ENCODE measurements at places on chromosomes 1 and 21.
A peak's percentile ranks its signal among the peaks of the same experiment; 100 is the strongest.

DNA sequence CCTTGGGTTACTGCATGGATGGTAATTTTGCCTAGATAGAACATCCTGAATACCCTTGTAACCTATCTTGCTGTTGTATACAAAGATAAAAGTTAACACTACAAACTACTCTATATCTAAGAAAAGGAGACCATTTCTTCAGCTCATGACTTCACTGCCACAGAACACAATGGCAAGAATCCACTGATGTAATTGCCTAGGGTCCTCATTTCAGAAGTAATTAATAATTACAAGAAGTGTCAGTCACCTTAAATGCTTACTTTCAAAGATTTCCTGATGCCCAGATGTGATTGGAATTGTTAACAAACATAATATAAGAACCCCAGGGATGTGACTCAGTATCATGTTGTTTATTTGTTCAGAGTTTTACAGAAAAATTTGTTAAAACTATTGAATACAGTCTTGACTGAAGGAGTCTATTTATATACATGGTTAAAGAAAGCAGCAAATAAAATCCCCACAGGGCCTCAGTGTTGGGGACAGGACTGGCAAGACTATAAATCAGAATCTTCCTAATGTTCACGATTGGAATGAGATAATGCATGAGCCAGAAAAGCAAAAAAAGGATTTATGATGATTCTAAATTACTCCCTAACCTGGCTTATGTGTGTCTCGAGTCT is 83.9 kb downstream of the CRB1 start:
- DNase-seq: no peak

DNA sequence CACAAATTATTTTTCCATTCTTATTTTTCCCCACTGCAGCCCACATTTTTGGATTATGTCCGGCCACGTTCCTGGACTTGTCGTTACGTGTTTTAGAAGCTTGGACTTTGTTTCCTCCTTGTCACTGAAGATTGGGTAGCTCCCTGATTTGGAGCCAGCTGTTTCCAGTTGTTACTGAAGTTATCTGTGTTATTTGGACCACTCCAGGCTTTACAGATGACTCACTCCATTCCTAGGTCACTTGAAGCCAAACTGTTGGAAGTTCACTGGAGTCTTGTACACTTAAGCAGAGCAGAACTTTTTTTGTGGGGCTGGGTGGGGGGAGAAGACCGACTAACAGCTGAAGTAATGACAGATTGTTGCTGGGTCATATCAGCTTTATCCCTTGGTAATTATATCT is 12.2 kb upstream of the AXDND1 start:
- DNase-seq: no peak

DNA sequence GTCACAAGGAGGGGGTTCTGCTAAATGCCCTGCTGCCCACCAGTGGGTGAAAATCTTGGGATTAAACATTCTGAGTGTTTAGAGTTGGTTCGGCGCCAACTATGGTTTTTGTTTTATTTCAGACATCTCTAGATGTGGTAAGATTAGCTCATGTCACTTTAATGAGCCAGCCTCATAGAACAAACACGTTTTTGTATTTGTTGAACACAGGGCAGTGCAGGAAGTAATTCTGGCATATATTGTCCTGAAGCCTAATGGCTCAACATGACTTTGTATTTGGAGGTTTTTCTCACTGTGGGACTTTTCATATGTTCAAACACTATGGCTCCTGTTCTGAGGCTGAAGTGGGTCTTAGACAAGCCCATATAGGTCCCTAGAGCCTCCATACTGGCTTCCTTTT is 107.8 kb downstream of the NGF start:
- DNase-seq: no peak

GRCh38 chr1:153228491-153228890 is 11.1 kb downstream of the PRR9 start:
- no peak for DNase-seq

GRCh38 chr1:31289021-31289420 is 7.6 kb downstream of the SNRNP40 start:
- DNase-seq: no peak

- no peak for DNase-seq
These were observed 39.0 kb downstream of the ST7L start for GRCh38 chr1:112579801-112580510.

- DNase-seq: peak; percentile 51
These were observed 9.6 kb downstream of the UQCRHL start for GRCh38 chr1:15797614-15798390.

DNA sequence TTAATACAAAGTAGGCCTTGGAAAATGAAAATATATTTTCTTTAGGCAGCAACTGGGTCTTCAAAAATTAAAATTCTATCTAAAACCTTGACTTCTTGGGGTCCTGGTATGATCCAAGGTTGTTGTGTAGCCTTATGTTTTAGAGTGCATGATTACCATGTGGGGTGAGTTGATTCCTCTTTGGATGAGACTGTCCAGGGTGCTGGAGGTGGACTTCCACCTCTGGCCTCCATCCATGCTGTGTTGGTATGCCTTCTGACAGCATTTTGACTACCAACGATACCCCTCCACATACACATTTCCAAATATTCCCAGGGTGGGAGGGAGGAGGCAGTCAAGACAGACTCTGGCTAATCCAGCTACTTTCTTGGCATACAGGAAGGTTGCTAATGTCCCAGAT is 205.0 kb downstream of the TNR start:
- no peak for DNase-seq

- DNase-seq: no peak
These were observed 114.4 kb downstream of the CENPF start for GRCh38 chr1:214717351-214717750.

- peak; percentile 88 for DNase-seq
These were observed at the start of gene IFI16 for GRCh38 chr1:159009704-159010361. TSS of gene IFI16 (plus strand) at chr1:159009907. CDS start at chr1:159014681, 4,774 bp downstream.

GRCh38 chr1:91557039-91557690 is 56.5 kb downstream of the CDC7 start:
- no peak for DNase-seq

DNA sequence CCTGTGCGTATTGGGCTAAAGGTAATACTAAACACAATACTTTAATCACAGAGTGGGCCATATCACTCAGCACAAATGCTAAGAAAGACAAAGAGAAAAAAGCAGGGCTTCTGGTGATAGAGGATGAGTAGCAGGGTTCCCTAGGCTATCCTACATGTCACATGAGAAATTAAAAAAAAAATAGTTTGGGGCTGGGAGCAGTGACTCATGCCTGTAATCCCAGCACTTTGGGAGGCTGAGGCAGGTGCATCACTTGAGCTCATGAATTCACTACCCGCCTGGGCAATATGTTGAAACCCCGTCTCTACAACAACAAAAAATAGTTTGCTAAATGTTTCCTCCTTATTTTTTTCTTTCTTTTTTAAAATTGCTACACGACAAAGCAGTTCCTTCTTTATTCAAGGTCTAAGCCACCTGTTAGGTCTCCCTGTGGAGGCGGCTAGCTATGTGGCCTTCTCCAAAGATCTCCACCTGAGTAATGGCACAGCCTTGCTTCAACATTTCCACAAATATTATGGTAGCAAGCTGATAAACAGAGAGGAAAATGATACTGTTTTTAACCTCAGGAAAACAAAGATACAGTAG is 1.5 kb downstream of the ENSA start:
- DNase-seq: no peak

- peak; percentile 39 for DNase-seq
These were observed 5.7 kb upstream of the SVBP start for GRCh38 chr1:42822800-42823392.

GRCh38 chr1:75548721-75549480 is 62.0 kb downstream of the SLC44A5 start:
- no peak for DNase-seq

DNA sequence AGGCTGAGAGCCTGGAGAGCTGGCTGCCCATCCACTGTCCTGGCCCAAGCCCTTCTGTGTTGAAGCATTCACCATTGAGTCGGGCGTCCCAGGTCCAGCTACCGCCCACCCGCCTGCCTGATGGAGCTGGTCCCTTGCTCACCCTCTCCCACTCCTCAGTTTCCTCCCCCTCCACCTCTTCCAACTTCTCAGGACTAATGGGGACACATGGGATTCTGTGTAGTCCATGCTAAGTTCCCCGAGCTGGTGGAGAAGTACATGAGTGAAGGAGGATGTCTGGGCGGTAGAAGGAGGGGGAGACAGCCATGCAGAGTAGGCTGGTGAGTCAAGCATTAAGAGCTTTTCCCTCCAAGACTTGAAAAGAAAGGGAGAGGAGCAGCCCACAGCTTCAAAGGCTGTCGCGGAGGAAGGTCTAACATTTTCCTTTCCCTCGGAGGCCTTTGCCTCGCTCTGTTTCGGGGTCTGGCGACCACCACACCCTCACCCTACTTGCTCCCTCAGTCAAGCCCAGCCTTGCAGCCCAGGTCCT is 561 bp downstream of the SLC26A9 start:
- DNase-seq: peak; percentile 43

DNA sequence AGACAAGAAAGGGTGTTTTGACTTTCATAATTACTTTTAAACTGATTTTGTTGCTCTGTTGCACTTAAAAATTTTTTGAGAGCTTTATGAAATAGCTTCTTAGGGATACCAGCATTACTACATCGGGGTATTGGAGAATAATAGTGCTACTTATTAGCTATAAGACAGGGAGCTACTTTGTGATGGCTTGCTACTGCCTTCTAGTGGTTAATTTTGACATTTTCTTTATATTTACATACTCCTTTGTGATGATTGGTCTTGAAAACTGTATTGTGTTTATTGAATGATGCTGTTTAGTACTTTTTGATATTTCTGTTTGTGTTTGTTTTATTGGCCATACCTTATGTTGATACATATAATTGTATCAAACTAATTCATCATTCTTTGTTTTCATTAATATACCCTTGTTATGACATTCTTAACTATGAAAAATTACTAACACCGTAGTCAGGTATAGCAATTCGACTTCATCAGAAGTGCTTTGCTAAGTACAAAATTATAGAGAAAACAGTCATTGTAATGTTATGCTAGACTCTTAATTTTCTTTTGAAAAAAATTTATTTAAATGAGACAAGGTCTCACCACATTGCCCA is 85.5 kb downstream of the CLIC4 start:
- peak; percentile 71 for DNase-seq

GRCh38 chr1:197811769-197812168 is 36.5 kb upstream of the DENND1B start:
- DNase-seq: no peak

- no peak for DNase-seq
These were observed 153.7 kb downstream of the KCNJ6 start for GRCh38 chr21:37762606-37763005.

DNA sequence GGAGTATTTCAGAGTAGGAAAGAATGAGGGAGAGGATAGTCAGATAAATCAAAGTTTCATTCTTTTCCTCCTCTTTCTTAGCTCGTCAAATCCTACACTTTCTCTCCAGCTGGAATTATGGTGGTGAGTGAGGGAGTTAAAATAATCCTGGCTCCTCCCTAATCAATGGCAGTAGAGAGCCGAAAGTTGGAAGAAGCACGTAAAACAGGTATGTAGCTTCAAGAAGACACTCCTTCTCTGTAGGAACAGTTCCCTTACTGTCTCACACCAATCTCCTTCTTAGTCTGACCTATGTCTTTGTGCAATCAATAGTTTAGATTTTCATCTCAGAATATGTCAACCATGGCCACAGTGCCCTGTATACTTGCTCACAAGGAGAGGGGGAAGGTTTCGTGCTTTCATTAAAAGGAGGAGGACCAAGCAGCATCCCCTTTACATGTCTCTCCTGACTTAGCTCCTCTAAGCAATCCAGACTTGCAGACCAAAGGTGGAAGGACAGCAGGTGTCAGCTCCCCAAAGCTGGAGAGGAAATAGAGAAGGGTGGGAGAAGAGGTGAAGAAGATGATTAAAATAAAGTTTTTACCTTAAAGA is 878 bp downstream of the MINDY1 start:
- DNase-seq: no peak

- DNase-seq: no peak
These were observed 1191.0 kb upstream of the NCAM2 start for GRCh38 chr21:19807201-19807600.

- peak; percentile 55 for DNase-seq
These were observed 11.8 kb downstream of the HTR6 start for GRCh38 chr1:19676438-19676922.

DNA sequence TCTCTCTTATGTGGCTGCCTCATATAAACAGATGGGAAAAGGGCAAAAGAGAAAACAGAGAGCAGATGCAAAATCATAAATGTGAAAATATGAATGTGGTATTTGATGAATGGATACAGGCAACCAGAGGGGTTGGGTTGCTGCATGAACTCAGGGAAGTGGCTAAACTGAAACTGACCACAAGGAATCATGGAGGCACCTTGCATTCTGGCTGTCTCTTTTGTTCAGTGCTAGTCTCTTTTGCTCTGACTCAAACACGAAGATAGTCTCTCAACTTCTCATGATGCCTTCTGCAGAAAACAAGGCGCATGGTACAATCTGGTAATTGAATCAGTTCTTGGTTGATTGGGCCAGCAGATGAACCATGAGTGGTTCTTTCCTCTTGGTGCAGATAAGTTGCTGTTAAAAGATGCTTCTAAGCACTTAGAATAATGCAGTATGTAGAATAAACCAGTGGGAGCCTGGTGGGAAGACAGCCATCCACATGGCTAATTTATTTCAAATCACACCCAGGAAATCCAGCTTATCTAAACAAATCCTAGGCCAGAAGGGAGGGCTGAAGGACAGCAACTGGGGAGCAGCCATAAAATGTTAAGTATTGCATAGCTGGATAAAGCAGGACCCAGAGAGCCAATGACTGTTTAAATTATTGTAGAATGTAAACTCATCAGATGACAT is 64.2 kb downstream of the HLX start:
- DNase-seq: no peak

GRCh38 chr1:78833491-78833890 is 173.0 kb downstream of the ADGRL4 start:
- no peak for DNase-seq

DNA sequence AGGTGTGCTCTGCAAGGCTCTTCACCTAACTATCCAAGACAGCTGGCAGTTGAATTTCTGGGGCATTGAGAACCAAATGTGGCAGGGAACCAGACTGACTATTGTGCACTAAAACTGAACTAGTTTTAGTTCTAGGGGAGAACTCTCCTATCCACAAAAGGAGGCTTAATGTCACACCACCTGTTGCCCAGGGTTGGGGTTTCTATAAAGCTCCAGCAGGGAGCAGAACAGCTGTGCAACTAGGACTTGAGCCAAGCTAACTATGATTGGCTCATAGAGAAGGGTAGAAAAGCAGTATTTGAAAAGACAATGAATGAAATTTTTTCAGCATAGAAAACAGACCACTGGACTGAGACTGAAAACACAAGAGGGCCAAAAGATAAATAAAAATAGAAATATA is 53.3 kb upstream of the FGGY start:
- DNase-seq: no peak

DNA sequence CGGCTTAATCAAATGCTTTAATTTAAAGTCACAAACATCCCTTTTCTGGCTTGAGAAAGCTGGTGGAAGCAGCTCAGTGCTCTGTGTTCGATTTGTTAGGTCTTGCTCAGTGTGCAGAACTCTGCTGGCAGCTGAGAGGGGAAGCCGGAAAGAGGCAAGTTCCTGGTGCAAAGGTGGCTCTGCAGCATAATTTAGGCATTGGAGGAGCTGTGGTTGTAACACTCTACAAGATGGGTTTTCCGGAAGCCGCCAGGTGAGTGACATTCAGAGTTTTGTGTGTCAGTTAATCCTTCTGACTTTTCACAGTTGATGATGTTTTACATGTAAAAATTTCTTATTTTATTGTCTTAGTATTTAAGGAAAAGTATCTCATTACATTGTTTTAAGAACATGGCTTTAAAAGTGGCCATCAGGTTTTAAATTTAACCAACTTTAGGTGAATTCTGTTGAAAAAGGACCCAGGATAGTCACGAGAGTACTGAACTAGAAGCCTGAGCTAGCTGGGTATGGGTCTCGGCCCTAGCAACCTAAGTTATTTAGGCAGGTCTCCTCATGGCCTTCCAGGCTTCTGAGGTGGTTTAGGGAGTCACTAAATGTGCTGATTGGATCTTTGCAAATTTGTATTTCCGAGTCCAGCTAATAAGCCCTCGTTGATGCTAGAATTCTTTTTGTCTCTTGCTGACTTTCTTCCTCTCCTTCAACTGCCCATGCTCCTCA is 47.1 kb upstream of the PODN start:
- peak; percentile 92 for DNase-seq

Measured in NB4 (cell line).